T-cell (primary cell): ENCODE measurements at places on chromosomes 5 and 9.

DNA sequence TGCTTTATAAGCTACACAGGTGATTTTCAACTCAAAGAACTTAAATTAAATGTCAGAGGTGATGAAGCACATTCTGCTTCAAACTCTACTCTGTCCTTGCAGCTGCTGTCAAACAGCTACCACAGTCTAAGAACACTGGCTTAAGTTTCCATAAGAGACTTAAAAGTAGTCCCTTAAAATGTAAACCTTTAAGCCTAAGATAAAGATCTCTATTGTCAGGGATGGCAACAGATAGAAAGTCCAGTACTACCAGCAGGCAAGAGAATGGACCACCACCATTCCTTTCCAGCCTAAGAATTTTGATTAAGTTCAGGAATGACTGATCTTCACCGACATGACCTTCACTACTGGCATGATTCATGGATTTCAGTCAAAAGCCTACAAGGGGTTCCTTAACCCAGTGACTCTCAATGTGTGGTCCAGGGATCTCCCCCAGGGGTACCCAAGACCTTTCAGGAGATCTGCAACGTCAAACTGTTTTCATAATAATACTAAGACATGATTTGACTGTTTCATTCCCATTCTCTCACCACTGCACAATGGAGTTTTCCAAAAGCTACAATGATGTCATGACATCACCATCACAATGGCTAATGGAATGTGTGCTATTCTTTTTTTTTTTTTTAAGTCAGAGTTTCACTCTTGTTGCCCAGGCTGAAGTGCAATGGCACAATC is 41.1 kb upstream of the PLPP6 start:
- DNase-seq, result no peak

- no peak for DNase-seq
These were observed 316.4 kb upstream of the TUSC1 start for GRCh38 chr9:25994605-25995004.

DNA sequence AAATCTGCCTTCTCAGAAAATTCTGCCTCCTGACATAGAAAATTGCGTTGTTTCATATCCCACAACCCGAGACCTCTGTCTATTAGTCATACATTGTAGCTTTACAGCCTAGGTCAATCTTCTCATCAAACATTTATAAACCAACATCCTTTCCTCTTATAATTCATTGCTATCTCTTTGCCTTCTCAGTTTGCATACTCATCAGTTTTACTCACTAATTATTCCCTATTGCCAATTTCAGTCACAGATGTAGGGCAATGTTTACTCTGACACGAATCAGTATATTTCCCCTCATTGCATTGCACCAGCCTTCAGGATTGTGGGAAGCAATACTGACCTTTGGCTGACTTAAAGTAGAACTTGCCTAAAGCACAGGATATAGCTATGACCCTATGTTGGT is 247.2 kb downstream of the CEMIP2 start:
- no peak for DNase-seq

- DNase-seq, result no peak
These were observed 220.1 kb downstream of the ANXA1 start for GRCh38 chr9:73371801-73372200.

GRCh38 chr5:108303086-108303485 is 78.8 kb downstream of the FBXL17 start:
- DNase-seq, result no peak

GRCh38 chr5:175823731-175824525 is 47.5 kb upstream of the CPLX2 start:
- no peak for DNase-seq

- DNase-seq, result no peak
These were observed 6.6 kb downstream of the ITK start for GRCh38 chr5:157187046-157187754.

- no peak for DNase-seq
These were observed 14.8 kb upstream of the ABL1 start for GRCh38 chr9:130820135-130820738.

DNA sequence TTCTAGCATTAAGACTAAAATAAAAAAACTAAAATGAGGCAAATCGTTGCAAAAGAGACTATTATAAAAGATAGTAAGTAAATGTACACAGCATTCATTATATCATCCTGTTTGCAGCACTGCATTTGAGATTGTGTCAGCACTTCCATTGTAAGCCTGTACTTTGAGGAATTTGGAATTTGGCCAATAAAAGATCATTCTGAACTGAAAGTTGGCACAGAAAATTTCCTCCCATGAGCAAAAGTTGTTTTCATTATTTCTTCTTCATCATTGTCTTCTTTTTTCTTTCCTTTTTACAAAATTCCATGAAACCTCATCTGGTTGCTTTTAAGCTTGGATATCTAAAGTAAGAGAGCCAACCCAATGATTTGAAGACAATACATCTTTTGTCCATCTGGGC is 199.3 kb upstream of the ADAMTSL1 start:
- DNase-seq, result no peak

DNA sequence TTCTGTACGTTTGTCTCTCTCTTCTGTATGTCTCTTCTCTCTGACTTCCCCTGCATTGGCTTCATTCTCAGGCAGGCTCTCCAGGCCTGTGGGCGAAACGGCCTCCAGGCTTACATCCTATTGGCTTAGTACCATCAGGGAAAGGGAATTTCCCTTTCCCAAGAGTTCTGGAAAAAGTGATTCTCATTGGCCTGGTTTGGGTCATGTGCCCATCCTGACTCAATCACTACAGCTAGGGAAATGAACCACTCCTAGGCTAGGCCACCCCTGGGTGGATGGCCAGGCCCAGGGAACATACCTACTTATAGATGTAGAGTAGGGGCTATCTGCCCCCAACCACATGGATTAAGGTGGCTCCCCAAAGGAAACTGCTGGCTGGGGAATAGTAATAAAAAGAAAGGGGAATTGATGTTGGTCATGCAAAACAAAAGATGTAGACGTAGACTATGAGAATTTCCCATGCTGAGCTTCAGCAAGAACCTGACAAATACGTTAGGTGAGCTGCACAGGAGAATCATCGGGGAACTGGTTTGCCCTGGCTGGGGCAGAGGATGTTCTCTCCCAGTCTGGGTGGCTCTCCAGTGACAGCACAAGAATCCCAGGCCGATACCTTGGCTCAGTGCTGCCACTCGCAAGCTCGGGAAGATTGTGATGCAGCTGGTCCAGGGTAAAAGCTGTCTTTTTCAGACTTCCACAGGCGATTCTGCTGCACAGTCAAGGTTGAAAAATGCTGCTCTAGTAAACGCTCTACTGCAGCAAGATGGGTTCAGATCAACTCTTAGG is 3.7 kb upstream of the EGR1 start:
- no peak for DNase-seq

- no peak for DNase-seq
These were observed 4.6 kb upstream of the RNU6ATAC start for GRCh38 chr9:134168757-134169550.

DNA sequence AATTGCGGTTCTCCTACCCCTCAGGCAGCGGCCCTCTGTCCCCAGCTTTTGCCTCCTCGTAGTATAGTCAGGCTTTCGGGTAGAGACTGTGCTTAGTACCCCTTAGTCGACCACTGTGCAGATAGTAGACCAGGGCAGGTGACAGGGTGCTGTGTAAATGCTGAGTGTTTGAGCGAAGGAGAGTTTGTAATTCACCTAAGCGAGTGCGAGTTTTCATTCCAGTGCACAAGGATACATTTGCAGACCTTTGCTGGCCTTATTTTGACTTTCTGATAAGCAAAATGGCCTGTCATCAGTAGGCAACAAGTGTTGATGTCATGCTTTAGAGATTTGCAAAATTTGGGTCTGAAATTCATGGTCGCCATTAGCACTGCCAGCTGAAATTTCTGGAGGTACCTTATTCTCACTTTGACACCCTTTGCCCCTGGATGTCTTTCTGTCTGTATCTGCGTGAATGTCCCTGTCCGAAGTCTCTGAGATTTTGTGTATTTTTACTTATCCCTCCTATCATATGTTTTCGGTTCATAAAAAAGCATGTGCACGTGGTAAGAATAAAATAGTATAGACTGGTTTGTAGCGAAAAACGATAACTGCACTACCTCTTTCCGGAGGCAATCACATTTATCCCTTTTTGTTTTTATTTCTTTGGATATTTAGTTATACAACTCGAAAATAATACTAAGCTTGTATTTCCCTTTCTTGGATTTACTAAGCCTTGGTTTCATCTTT is 1.9 kb downstream of the LMNB1 start:
- no peak for DNase-seq

DNA sequence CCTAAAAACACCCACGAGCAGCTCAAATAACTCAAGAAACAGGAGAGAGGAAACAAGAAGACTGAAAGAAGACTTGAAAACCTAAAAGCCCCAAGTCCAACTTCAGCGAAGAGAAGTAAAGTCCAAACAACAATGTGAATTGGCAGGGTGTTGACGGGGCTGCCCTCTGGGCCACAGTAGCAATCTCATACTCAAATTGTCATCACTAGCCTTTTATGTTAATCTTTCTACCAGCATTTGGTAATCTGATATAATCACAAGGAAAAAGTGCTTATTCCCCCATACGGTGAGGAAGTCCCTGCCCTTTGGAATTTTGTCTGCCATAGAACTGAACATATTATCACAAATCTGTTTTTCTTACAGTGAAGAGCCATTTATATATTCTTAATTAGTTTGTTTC is 51.5 kb upstream of the IFNE start:
- DNase-seq, result no peak

DNA sequence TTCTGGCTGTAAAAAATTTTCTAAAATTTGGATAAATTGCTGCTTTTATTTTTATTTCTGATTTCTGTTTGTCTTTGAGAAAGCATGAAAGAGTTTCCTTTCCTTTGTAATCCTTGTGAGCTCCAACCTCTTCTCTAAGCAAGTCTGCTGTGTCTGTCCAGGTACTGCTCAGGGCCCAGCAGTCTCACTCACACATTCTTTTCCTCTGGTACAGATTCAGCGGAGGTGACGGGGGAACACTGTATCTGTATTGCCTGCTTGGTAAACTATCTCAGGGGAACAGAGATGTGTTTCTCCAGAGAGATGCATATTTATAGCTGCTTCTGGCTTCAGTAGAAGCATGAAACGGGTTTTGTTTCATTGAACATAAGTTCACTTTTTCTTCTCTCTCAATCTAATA is 60.5 kb downstream of the NUP214 start:
- no peak for DNase-seq

DNA sequence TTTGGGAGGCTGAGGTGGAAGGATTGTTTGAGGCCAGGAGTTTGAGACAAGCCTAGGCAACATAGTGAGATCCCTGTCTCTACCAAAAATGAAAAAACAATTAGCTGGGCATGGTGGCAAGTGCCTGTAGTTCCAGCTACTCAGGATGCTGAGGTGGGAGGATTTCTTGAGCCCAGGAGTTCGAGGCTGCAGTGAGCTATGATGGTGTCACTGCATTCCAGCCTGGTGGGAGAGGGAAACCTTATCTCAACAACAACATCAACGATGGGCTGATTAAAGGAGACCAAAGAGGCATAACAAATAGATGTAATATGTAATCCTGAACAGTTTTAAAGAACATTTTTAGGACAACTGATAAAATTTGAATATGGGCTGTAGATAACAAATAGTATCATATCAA is 34.2 kb upstream of the PANK3 start:
- no peak for DNase-seq

- no peak for DNase-seq
These were observed 2.6 kb downstream of the PKD2L2 start for GRCh38 chr5:137891849-137892248.

DNA sequence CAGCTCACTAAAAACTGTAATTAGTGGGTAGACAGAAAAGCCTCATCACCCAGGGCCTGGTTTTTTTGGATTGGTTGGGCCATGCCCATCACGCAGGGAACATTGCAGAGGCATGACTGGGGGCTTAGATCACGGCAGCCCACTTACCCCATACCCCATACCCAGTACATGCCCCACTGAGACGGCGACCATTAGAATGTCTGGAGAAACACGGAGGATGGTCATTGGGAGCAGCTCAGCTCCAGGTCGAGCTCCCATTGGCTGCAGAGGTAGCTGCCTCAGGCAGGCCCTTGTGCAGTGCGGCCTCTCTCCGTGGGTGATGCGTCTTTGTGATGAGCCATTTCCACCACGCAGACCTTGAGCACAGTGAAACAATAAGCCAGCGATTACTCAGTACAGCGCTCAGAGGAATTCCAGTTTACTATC is 204.0 kb downstream of the GADD45G start:
- no peak for DNase-seq

DNA sequence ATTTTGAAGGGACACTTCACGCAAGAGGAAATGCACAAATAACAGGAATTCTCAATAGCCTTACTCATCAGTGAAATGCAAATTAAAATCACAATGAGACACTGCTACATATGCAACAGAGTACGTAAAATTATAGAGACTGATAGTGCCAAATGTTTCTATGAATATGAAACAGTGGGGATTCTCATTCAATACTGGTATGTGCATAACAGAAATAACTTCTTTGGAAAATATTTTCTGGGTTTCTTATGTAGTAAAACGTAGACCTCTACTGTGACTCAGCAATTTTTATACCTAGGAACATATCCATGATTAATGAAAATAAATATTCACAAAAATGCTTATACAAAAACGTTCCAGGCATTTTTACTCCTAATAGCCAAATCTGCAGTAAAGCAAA is 1625.2 kb downstream of the MAT2B start:
- DNase-seq, result no peak

- DNase-seq, result no peak
These were observed 257.6 kb downstream of the SEMA5A start for GRCh38 chr5:9288234-9288633.

DNA sequence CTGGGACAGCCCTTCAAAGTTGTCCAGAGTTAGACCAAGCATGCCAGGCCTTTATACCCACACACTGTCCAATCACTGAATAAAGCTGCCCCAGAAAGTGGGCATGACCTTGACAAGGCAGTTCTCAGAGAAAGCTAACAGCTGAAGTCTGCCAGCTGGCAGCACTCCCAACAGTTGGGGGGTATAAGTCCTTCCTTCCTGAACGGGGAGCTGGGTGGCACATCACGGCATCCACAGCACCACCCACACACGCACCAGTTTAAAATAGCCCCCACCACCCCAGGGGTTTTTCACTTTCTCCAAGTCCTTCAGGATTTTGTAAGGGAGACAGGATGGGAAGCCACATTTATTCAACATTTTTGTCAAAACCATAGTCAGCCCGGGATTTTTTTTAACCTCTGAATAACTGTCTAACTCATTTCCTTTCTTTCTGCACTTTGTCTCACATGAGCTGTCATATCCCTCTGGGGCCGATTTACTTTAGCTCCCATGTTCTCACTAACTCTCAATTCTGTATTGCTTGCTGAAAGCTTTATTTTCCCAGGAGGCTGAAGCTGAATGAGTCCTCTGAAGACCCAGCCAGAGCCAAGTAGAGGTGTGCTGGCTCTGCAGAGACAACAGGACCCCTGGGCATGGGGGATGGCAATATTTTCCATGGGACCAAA is 15.4 kb downstream of the FAM81B start:
- DNase-seq, result no peak
